ENCODE measurements at places on chromosomes 1 and 21.

DNA sequence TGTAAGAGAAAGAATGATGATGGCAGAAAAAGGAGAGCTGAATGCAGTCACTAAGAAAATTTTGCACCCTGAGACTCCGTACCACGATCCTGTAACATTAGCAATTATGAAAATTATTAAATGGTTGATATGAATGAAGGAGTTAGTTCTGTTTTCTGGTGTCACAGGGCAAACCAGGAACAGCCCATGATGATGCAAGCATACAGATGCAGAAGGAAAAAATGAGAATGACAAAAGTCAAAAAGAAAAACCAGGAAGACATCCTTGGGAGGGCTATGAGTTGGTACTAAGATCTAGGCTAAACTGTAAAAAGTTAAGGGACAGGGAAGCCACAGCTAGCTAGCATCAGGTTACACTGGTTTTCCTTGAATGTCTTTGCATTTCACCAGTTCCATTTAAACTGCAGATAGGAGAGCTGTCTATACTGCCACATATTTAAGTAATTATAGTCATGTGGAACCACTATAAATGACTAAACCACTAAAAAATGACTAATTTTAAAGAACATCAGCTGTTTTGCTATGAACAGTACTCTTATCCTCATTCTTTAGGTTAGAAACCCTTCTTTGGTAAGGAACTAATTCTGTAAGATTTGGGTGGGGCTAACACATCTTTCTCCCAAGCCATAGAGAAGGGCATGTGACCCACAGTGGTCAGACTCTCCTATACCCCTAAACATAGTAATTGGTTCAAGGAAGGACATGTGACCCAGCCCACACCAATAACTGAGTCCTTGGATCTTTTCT lies 11.4 kb downstream of the DOCK7 start:
- DNase-seq: no peak
- no peak overlapping the region for H3K27ac ChIP-seq
- no peaks in the 10 kb centered on the region for H3K27me3 ChIP-seq

GRCh38 chr1:161196521-161197451 lies 2.1 kb downstream of the ADAMTS4 start:
- H3K4me1 ChIP-seq: peaks cover 14% of the 10 kb centered on the region

DNA sequence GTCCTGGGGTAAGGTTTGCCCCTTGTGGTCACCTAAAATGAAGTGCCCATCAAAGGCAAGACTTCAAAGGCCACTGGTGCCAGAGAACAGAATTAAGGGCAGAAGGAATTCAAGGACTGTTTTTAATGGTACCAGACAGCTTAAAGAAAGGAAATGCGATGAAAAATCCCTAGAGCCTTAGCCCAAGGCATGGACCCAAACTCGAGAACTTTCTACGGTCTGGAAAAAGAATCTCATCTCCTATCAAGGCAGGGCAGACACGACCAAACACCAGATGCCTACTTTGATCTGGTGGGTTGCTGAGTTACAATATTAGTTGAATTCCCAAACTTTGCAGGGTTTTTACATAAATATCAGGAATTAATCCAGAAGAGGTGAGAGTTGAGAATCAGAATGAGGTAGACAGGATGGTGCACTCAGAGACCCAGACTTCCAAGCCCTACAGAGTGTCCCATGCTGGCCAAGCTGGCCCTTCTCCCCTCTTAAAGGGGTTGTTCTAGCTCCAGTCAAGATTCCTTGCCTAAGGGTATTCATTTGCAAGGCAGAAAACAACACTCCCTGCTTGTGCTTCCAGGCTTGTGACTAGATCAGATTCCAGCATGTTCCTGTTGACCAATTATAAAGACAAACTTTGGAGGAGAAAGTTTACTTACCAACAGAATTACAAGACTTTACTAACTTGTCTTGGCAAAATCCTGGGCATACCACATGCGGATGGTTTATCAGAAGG lies 48.0 kb downstream of the EDN2 start:
- no peaks in the 10 kb centered on the region for H3K27me3 ChIP-seq
- no peak overlapping the region for H3K4me3 ChIP-seq
- DNase-seq: no peak
- H3K27ac ChIP-seq: no peak overlapping the region

DNA sequence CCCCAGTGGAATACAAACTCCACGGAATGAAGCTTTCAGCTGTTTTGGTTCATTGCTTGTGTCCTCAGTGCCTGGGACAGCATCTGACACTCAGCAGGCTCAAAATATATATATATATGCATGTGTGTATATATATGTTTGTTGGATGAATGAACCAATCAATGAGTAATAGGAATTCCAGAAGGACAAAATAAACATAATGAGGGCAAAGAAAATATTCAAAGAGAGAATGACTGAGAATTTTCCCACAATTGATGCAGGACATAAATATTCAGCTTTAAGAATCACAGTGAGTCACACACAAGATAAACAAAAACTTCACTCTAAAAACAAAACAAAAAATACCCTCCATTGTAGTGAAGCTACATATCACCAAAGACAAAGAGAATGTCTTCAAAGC lies 64.0 kb downstream of the CHD5 start:
- no peaks in the 10 kb centered on the region for H3K4me1 ChIP-seq
- no peaks in the 10 kb centered on the region for H3K36me3 ChIP-seq
- DNase-seq: no peak
- H3K4me3 ChIP-seq: no peak overlapping the region
- no peak overlapping the region for H3K27ac ChIP-seq
- no peaks in the 10 kb centered on the region for H3K27me3 ChIP-seq

DNA sequence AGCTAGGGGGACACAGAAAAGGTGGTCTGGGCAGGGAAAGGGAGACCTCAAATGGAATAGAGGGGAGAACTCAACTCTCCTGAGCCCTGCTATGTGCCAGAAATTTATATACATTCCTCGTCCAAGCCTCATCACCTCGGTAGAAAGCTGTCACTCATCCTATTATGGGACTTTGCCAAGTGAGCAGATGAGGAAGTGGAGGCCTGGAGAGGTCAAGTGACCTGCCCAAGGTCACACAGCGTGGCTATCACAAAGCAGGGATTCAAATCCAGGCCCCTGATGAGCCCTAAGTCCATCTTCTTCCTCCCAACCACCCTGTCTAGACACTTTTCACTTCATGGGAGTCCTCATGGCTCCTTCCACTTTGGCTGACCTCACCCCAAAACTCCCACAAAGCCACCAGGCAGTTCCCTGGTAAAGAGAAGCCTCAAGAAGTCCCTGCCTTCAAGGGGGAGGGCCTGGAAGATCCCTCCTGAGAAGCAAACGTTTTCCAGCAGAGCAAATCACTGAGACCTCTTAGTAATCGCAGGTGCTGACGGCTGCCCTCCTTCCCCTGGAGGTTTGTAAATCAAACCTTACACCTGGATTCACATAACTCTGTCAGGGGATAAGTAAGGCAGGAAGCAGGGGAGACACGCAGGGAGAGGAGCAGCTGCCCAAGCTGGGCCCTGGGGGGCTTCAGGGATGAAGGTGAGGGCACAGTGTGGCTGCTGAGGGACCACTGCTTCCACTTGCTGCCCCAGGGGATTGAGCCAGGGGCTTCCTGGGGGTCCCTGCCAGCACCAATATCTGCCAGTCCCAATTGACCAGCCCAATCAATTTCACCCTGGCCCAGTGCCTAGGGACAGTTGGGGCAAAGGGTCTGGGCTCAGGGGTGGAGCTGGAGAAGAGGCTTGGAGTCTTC lies 351.2 kb downstream of the MATN1 start:
- no peak overlapping the region for H3K4me3 ChIP-seq
- H3K27me3 ChIP-seq: no peaks in the 10 kb centered on the region
- H3K27ac ChIP-seq: no peak overlapping the region
- no peaks in the 10 kb centered on the region for H3K36me3 ChIP-seq
- no peaks in the 10 kb centered on the region for H3K4me1 ChIP-seq

DNA sequence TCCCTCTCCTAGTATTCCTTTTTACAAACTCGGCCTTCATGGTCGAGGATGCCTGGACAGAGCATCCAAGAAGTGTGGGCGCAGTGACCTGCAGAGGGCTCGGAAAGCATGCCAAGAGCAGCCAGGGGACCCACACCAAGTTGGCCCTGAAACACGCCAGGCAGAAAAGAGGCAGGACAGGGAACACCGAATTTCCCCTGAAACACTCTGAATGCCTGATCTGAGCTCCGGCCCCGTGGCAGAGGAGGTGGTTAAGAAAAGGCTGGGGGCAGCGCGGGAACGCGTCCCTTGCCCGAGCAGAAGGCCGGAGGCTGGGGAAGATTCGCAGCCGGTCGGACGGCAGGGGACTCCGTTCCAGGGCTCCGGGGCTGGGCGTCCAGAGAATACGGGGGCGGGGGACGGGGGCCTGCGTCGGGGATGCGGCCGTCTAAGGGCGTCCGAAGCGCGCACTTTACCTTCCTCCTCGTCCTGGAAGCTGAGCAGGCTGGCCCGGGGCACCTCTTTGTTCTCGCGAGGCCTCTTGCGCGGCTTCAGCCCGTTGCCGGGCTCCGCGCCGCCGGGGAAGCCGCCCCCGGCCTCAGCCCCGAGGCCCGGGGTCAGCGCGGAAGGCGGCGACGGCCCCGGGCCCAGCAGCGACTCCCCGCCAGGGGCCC lies 558 bp downstream of the PAXBP1 start:
- H3K27me3 ChIP-seq: no peaks in the 10 kb centered on the region
- H3K36me3 ChIP-seq: no peaks in the 10 kb centered on the region
- peak; percentile 55 for DNase-seq
- H3K4me3 ChIP-seq: peak overlapping the region; percentile 96
- peaks cover 11% of the 10 kb centered on the region for H3K4me1 ChIP-seq

GRCh38 chr21:14759285-14759684 lies 213.2 kb upstream of the SAMSN1 start:
- H3K27ac ChIP-seq: no peak overlapping the region
- H3K27me3 ChIP-seq: no peaks in the 10 kb centered on the region
- no peak overlapping the region for H3K4me3 ChIP-seq
- no peak for DNase-seq
- H3K4me1 ChIP-seq: no peaks in the 10 kb centered on the region

DNA sequence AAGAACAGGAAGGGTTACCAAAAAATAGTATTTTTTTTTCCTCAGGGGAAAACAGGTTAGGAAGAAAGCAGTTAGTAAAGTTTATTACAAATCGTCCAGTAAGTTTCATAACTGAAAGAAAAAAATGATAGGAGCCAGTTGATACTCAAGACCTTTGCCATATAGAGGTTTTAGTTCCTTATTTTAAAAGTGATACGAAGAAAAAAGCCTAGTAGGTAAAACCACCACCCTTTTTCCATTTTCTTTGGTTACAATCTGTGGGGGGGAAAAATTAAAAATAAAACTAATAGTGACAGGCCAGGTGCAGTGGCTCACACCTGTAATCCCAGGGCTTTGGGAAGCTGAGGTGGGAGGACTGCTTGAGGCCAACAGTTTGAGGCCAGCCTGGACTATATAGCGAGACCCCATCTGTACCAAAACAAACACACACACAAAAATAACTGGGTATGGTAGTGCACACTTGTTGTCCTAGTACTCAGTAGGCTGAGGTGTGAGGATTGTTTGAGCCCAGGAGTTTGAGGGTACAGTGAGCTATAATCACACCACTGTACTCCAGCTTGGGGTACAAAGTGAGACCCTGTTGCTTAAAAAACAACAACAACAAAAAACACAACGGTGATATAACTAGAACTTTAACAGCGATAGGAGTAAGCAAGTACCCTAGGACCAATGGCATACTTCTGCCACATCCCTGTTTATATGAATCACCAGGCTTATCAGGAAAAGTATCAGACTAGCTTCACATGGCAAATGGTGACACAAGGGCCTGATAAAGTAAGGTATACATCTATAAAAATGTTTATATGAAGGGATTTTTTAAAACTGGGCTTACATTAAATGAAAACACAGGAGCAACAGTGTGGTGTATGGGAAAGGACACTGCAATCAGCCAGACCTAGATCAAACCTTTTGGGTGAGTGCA lies 5.4 kb downstream of the TMEM59 start:
- H3K4me1 ChIP-seq: peaks cover 21% of the 10 kb centered on the region
- no peak overlapping the region for H3K27ac ChIP-seq
- no peak for DNase-seq

GRCh38 chr1:151583796-151584195 lies 28.1 kb upstream of the SNX27 start:
- no peaks in the 10 kb centered on the region for H3K27me3 ChIP-seq
- peaks cover 2% of the 10 kb centered on the region for H3K36me3 ChIP-seq
- no peak overlapping the region for H3K4me3 ChIP-seq
- DNase-seq: no peak
- no peak overlapping the region for H3K27ac ChIP-seq
- no peaks in the 10 kb centered on the region for H3K4me1 ChIP-seq

GRCh38 chr1:156894711-156895454 lies 1.4 kb downstream of the PEAR1 start:
- H3K4me1 ChIP-seq: peaks cover 27% of the 10 kb centered on the region
- peaks cover 4% of the 10 kb centered on the region for H3K27me3 ChIP-seq
- peak; percentile 76 for DNase-seq
- H3K4me3 ChIP-seq: no peak overlapping the region
- no peaks in the 10 kb centered on the region for H3K36me3 ChIP-seq
- H3K27ac ChIP-seq: peak overlapping the region; percentile 22

GRCh38 chr1:94463056-94463764 lies 45.0 kb downstream of the ABCD3 start:
- peaks cover 20% of the 10 kb centered on the region for H3K4me1 ChIP-seq
- no peak overlapping the region for H3K27ac ChIP-seq
- H3K27me3 ChIP-seq: no peaks in the 10 kb centered on the region
- DNase-seq: no peak
- H3K4me3 ChIP-seq: no peak overlapping the region
- no peaks in the 10 kb centered on the region for H3K36me3 ChIP-seq

GRCh38 chr1:9253004-9253403 lies 18.4 kb downstream of the H6PD start:
- no peak overlapping the region for H3K27ac ChIP-seq
- peaks cover 25% of the 10 kb centered on the region for H3K36me3 ChIP-seq
- no peaks in the 10 kb centered on the region for H3K27me3 ChIP-seq
- no peak for DNase-seq
- H3K4me3 ChIP-seq: no peak overlapping the region

GRCh38 chr1:86018283-86018923 lies 138.2 kb downstream of the COL24A1 start:
- no peak overlapping the region for H3K27ac ChIP-seq
- H3K36me3 ChIP-seq: no peaks in the 10 kb centered on the region
- no peak for DNase-seq
- no peaks in the 10 kb centered on the region for H3K4me1 ChIP-seq

DNA sequence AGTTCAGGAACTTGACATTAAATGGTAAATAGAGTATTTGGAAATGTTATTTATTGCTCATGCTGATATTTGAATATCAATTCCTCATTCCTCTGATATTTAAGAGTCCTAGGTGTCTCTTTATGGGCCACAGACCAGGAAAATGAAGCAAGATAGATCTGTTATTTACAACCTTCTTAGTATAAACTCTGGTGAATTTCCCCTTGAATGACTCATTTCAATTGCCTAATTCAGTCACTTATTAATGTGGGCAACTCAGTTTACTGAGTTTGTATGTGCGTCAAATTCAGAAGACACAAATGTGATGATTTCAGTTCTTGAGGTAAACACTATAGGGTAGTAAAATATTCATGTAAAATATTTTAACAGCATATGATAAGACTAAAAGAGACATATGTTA lies 1404.4 kb upstream of the PRMT6 start:
- H3K36me3 ChIP-seq: no peaks in the 10 kb centered on the region
- no peak overlapping the region for H3K4me3 ChIP-seq
- no peak for DNase-seq
- no peaks in the 10 kb centered on the region for H3K4me1 ChIP-seq
- H3K27ac ChIP-seq: no peak overlapping the region
- no peaks in the 10 kb centered on the region for H3K27me3 ChIP-seq
